ENCODE measurements at places on chromosomes 13 and 19.

DNA sequence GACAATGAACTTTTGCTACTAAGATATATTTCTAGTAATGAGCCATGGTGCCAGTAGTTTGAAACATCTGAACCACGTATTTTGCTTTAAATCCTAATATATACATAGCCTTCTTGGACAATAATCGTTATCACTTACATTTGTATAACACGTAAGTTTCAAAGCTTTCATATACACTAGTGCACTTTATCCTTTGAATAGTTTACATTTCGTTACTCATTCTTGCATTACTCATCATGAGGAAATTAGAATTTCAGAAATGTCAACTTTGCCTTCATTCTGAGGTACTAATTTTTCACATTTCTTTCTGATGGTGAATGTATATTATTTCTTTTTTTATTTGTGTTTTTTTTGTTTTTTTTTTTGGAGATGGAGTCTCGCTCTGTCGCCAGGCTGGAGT lies 5.8 kb downstream of the KBTBD7 start:
- no peak for DNase-seq
- no peaks in the 10 kb centered on the region for H3K4me1 ChIP-seq
- no peak overlapping the region for H3K4me3 ChIP-seq

- H3K27ac ChIP-seq = no peak overlapping the region
- H3K4me1 ChIP-seq = no peaks in the 10 kb centered on the region
- no peaks in the 10 kb centered on the region for H3K27me3 ChIP-seq
These were observed 12.2 kb downstream of the SUGP2 start for GRCh38 chr19:19021115-19021514.

- DNase-seq = no peak
- peak overlapping the region; percentile 66 for H3K27ac ChIP-seq
- H3K4me3 ChIP-seq = peak overlapping the region; percentile 86
- H3K36me3 ChIP-seq = no peaks in the 10 kb centered on the region
These were observed 526 bp upstream of the DMWD start for GRCh38 chr19:45793178-45793564.

GRCh38 chr13:20525601-20526544 lies at the start of gene CRYL1:
Gene CRYL1 (minus strand): TSS chr13:20525857. CDS start chr13:20525794, 63 bp downstream.
- H3K27me3 ChIP-seq = no peaks in the 10 kb centered on the region
- no peaks in the 10 kb centered on the region for H3K36me3 ChIP-seq
- peak within 1 kb of the TSS; percentile 88 for H3K4me3 ChIP-seq
- peak; percentile 46 for DNase-seq
- peak within 1 kb of the TSS; percentile 79 for H3K27ac ChIP-seq

- no peak for DNase-seq
- H3K36me3 ChIP-seq = no peaks in the 10 kb centered on the region
These were observed 20.9 kb downstream of the C19orf44 start for GRCh38 chr19:16516923-16517610.

DNA sequence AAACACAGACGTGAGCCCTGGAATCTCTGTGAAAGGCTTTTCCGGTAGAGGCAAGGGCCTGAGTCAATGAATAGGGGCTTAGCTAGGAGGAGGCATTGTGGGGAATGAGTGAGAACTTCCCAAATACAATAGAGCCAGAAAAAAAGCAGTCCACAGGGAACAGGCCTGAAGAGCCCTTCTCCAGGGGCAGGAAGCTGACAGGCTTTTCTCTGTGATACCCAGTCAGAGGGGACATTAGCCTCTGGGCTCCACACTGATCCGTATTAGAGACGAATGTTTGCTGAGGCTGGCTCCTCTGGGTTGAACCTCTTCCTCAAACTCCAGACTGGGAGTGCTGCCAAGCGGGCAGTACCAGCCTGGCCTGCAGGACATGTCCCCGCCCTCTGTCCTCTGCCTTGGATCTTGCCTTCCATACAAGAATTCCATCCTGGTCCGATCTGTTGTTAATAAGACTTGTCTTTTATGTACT lies 2.3 kb downstream of the DHRS12 start:
- H3K4me1 ChIP-seq = peaks cover 6% of the 10 kb centered on the region

DNA sequence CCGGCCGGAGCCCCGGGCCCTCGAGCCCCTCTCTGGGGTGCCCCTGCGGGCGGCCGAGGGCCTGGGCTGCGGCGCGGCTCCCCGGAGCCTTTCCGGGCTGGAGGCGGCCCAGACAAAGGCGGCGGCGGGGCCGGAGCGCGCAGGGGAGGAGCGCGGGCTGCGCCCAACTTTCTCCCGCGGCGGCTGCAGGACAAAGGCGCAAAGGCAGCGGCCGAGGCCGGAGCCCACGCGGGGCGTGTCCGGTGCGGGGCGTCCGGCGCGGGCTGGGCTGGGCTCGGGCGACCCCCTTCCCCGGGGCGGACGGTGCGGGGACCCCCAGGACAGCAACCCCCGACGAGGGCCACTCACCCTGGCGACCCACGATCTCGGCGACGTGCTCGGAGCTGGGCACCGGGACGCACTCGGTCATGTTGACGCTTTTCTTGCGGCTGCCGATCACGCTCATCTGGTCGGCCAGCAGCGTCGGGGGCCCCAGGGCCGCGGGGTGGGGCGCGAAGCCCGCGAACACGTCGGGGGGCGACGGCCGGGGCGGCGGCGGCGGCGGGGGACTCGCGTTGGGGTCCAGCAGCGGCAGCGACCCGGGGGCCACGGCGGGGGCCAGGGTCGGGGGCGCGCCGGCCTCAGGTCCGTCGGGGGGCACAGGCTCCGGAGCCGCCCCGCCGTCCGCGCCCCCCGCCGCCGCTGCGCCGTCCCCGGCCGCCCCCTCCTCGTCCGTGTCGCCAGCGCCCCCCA lies 843 bp downstream of the MEX3D start:
- H3K4me3 ChIP-seq = peak overlapping the region; percentile 80
- H3K27ac ChIP-seq = peak overlapping the region; percentile 89
- H3K27me3 ChIP-seq = no peaks in the 10 kb centered on the region
- DNase-seq = peak; percentile 31

DNA sequence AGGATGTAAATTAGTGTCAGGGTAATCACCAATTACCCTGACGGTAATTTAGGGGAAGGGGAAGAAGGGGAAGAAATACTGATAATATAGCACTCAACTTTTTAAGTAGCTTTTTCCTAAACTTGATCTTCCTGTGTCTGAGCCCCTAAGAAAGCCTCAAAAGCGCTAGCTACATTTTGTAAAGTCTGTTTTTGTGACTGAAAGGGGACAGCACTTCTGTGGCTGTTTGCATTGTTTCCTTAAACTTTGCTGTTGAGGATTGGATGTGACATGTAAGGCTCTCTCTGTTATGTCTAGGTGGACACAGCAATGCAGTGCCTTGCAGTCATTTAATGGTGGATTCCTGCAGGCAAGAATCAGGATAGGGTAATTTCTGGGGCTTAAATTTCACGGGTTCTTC lies 42.8 kb downstream of the SPATA13 start:
- no peak overlapping the region for H3K27ac ChIP-seq
- H3K4me3 ChIP-seq = no peak overlapping the region
- no peaks in the 10 kb centered on the region for H3K27me3 ChIP-seq
- no peaks in the 10 kb centered on the region for H3K36me3 ChIP-seq
- no peaks in the 10 kb centered on the region for H3K4me1 ChIP-seq

DNA sequence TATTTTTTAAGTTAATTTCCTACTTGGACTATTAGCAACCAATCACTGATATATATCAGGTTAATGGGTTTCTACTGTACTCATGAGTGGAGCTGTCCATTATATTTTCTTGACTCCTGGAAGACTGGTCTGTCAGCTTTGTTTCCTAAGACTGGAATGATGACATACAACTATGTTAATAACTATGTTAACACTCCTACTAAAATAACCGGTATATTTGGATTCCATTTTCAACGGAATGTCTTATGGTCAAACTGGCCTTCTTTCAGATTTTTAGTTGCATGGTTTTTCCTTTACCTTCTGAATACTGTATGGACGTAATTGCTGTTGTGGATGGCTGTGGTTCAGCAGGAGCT lies 45.8 kb upstream of the GPI start:
- H3K4me3 ChIP-seq = no peak overlapping the region
- DNase-seq = no peak
- H3K27ac ChIP-seq = peak overlapping the region; percentile 58
- no peaks in the 10 kb centered on the region for H3K27me3 ChIP-seq
- H3K36me3 ChIP-seq = no peaks in the 10 kb centered on the region
- peaks cover 8% of the 10 kb centered on the region for H3K4me1 ChIP-seq

DNA sequence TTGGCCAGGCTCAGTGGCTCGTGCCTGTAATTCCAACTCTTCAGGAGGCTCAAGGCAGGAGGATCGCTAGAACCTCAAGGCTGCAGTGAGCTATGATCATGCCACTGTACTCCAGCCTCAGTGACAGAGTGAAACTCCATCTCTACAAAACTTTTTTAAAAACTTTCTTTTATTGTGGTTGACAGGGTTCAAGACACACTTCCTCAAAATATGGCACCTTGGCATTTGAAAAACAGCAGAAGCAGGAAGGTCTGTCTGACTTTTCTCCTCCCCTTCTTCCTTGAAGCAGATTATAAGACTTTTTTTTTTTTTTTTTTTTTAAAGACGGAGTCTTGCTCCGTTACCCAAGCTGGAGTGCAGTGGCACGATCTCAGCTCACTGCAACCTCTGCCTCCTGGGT lies 100.3 kb downstream of the TM9SF2 start:
- H3K27ac ChIP-seq = no peak overlapping the region
- H3K4me3 ChIP-seq = no peak overlapping the region
- no peaks in the 10 kb centered on the region for H3K27me3 ChIP-seq
- peaks cover 4% of the 10 kb centered on the region for H3K4me1 ChIP-seq
- DNase-seq = no peak

- H3K27ac ChIP-seq = no peak overlapping the region
- no peak overlapping the region for H3K4me3 ChIP-seq
- H3K4me1 ChIP-seq = peaks cover 9% of the 10 kb centered on the region
- H3K36me3 ChIP-seq = no peaks in the 10 kb centered on the region
- DNase-seq = no peak
These were observed 5.6 kb downstream of the MICOS13 start for GRCh38 chr19:5674714-5675113.

GRCh38 chr13:22154041-22154440 lies 483.2 kb downstream of the FGF9 start:
- no peak overlapping the region for H3K27ac ChIP-seq
- H3K27me3 ChIP-seq = peaks cover under 1% of the 10 kb centered on the region
- no peaks in the 10 kb centered on the region for H3K4me1 ChIP-seq
- DNase-seq = no peak
- no peak overlapping the region for H3K4me3 ChIP-seq
- H3K36me3 ChIP-seq = no peaks in the 10 kb centered on the region

DNA sequence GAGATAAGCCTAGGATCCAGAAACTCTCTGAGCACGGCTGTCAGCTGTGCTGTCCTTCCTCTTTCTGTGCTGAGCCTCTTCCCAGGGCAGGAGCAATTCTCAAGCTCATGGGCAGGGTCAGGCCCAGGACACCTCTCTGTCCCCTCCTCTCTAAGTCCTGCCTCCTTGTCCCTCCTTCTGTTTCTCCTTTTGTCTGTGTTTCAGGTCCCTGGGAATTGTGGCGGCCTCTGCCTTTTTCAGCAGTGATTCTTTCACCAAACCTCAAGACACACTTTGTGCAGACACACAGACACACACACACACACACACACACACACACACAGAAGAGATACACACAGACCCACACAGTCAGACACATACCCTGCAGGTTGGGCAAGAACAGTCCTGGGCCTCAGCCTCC lies at the start of gene PSG1:
Gene PSG1, minus strand, starts transcription at position 101 of the 400 bp plus-strand sequence. CDS start 132 bp downstream, outside the sequence.
- H3K36me3 ChIP-seq = no peaks in the 10 kb centered on the region
- H3K27me3 ChIP-seq = no peaks in the 10 kb centered on the region
- H3K4me1 ChIP-seq = no peaks in the 10 kb centered on the region
- no peak within 1 kb of the TSS for H3K27ac ChIP-seq
- no peak for DNase-seq

- peak overlapping the region; percentile 86 for H3K27ac ChIP-seq
These were observed 518 bp upstream of the PLPP2 start for GRCh38 chr19:291561-292280.

All from breast epithelium (tissue), 4 donors.